ENCODE measurements at places on chromosomes 16 and 17.

GRCh38 chr16:77812856-77813500 lies 24.6 kb downstream of the VAT1L start:
- no peak for DNase-seq

- no peak for DNase-seq
Observed at GRCh38 chr16:89446136-89446974, 44.0 kb downstream of the ANKRD11 start.

DNA sequence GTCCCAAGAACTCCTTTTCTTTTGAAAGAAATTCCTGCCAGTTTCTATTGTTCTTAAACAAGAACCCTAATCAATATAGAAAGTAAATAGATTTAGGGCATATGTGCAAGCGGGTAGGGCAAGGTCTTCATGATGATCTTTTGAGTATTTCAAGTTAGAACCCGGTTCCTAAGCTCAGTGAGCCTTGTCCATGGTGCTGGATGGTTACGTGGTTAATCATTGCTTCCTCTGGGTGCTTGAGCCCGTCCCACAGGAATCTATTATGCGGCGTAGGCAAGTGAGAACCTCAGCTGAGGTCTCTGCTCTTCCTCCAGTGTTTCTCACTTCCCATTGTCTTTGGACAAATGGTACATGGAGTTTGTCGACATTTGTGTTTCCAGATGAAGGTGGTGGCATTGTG lies 580.8 kb upstream of the EEF2KMT start:
- DNase-seq: peak; percentile 22

GRCh38 chr16:73365016-73365551 lies 317.2 kb upstream of the ZFHX3 start:
- DNase-seq: no peak

GRCh38 chr17:50739098-50739497 lies 19.7 kb downstream of the LUC7L3 start:
- no peak for DNase-seq

- DNase-seq: no peak
Observed at GRCh38 chr16:74035816-74036215, 260.8 kb upstream of the PSMD7 start.

DNA sequence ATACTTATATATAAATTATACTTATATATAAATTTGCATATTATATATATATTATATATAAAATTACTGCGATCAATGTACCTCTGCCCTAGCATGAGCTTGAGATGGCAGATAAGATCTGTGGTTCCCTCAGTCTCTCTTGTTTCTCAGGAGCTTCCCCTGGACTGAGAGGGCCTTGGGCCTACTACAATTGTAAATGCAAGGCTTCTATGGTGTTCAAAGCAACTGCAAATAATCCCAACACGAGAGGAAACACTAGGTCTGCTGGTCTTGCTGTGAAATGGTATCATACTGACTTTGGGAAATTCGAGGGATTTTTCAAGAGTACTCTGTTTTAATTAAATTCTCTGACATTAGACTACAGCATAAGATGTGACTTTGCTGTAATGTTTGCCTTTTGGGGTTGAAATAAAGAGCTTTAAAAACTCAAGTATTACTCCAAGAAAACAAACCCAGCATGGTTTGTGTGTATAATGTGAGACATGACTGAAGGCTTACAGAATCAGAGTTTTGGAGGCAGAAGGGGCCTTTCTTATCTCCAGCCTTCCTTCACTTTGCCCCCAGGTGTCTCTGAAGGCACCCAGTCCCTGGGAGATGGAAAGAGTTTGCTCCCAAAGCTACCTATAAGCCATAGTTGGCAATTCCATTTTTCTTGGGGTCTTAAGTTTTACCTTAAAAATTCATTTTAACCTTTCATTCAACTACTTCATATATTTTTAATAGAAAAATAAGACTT lies 24.2 kb downstream of the ACSM1 start:
- no peak for DNase-seq

GRCh38 chr16:49811644-49812334 lies 44.1 kb downstream of the ZNF423 start:
- DNase-seq: no peak

DNA sequence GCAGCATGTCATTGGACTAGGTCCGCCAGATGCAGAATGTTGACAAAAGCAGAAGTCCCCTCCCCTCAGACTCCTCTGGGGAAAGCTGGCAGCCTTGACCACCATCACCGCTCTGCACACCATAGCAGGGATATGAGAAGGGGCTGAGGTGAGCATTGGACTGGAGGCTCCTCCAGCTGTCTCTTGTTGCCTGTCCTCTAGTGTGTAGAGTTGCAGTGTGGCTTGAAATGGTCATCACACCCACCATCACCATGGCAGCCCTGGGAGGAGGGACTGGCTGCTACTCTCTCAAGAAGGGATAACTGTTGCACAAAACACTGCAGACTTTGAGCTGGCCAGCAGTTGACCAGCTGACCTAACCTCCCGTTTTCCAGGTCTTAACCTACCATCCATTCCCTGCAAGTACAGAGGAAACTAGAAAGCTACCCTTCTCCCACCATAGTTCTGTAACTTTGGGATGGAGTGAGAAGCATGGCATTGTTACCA lies 38.3 kb downstream of the HLF start:
- DNase-seq: no peak

DNA sequence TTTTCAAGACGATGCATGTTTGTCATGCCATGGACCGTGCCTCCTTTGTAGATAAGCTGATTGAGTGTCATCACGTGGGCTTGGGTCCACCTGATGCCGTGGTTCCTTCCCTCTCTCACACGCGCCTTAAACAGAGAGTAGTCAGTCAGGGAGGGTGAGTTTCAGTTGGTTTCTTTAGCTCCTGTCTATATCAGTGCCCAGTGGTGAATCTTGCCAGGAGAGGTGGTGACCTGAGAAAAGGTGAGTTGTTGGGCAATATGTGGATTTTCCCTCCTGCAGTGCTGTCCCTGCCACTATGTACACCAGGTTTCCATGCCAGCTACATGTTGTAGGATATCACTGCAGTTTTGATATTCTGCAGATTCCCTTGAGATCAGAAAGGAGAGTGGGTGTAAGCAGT lies 129.7 kb downstream of the LAT start:
- no peak for DNase-seq

DNA sequence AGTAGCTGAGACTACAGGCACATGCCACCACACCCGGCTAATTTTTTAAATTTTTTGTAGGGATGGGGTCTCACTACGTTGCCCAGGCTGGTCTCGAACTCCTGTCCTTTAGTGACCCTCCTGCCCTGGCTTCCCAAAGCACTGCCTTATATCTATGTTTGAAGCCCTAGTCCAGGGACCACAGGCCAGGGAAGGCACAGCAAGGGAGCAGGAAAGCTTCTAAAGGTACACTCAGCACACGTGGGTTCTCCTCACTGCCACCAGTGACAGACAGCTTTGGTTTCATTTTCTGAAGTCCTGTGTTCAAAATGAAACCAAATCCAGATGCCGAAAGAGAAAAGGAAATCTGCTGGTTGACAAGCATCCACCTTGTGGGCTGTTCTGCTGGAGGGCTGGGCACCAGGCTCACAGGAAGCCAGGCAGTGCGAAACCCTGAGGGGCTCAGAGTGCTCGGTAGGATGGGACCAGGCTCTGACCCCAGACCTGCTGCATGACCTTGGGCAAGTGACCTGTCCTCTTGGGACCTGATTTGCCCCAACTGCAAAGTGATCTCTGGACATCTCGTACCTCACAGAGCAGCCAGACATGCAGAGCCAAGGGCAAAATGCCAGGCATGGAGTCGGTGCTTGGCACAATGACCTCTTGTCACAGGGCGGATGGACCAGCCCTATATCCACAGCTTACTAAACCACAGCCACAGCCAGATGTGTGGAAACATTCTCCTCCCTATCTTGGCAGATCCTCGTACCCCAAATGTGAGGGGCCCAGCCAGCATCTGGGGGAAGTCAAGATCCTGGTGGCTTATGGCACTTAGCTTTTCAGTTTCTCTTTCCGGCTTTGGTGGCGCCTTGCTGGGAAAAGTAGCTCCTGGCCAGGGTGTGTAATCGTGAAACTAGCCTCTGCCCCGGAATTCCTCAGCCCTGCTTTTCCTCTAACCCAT lies 2.8 kb upstream of the SOCS1 start:
- no peak for DNase-seq

- DNase-seq: no peak
Observed at GRCh38 chr17:81991684-81992305, 14.4 kb downstream of the ASPSCR1 start.

- DNase-seq: no peak
Observed at GRCh38 chr16:84967828-84968227, 43.5 kb downstream of the ZDHHC7 start.

GRCh38 chr16:83541231-83541630 lies 266.5 kb upstream of the HSBP1 start:
- no peak for DNase-seq

DNA sequence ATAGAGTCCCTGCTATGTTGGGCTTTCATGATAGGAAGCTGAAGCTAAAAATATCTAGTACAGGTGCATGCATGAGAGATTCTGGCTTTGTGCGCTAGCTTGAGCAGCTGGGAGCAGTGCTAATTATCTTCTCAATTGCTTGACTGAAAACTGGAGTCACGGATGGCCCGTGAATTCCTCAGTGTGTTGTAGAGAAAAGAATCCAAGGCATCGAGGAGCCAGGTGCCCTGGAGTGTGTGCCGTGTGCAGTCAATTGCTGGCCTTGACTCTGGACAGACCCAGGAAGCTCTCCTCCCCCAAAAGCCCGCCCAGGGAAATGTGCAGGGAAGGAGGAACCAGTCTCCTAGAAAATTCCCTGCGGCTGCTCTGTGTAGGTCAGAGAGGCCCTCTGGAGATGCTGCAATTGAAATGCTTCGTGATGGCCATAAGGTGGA lies 14.2 kb downstream of the LGALS3BP start:
- DNase-seq: no peak

DNA sequence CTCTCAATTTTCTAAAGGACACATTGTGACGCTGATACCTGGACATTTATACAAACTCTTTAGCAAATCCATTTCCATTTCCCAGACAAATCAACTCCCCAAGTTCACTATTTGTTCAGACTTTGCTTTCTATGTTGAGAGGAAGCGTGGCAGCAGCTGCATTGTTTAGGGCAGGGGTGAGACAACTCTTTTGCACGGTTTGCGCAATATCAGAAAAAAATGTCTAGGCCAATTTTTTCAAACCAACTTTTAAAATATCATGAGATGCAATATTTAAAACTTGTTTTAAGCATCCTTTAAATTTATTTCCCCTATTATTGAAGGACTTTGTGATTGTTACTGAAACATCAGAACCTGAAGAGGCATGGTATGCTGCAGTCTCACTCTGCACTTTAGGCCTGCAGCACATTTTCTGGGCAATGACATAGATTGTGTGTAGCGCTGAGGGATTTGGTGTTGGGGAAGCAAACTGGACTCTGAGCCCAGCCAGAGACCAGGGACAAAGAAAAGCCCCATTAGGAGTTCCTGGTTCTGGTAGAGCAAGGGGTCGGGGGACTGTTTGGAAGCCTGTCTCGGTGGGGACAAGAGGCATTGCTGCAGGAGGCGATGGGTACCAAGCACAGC lies 6.4 kb upstream of the CCDC182 start:
- no peak for DNase-seq

GRCh38 chr16:54648575-54648974 lies 282.1 kb upstream of the IRX5 start:
- DNase-seq: no peak

DNA sequence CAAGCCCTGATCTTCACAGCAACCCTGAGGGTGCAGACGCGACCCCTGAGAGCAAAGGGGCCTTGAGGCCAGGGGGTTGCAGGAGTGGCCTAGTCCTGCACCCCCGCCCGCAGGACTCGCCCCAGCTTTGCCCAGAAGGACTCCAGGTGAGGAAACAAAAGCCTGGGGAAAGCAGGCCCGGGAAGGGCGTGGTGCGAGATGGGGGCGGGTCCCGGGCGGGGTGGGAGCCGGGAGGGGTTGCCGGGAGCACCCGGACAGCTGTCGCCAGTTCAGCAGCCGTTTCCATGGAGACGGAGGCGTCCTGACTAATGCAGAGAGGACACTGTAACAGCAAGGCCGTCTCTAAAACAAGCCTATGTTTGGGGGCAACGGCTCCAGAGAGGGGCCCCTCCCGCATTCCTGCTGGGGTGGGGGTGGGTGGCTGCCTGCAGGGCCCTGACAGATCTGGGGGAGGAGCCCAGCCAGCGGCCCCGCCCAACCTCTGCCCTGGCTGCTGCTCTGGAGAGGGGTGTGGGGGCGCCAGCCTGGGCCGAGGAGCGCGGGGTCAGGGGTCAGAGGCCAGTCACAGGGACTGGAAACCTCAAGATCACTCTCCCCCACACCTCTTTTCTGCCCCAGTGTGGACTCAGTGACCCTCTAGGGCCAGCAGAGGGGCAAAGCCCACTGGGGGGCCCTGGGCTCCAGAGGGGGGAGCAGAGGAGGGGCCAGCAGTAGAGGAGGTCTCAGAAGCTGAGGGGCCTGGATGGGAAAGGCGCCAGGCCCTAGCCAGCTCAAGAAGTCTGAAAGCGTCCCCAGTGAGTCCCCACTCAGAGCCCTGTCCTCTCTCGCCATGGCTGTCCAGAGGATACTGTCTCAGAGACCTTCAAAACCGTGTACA lies 3.1 kb upstream of the TPPP3 start:
- DNase-seq: peak; percentile 77

DNA sequence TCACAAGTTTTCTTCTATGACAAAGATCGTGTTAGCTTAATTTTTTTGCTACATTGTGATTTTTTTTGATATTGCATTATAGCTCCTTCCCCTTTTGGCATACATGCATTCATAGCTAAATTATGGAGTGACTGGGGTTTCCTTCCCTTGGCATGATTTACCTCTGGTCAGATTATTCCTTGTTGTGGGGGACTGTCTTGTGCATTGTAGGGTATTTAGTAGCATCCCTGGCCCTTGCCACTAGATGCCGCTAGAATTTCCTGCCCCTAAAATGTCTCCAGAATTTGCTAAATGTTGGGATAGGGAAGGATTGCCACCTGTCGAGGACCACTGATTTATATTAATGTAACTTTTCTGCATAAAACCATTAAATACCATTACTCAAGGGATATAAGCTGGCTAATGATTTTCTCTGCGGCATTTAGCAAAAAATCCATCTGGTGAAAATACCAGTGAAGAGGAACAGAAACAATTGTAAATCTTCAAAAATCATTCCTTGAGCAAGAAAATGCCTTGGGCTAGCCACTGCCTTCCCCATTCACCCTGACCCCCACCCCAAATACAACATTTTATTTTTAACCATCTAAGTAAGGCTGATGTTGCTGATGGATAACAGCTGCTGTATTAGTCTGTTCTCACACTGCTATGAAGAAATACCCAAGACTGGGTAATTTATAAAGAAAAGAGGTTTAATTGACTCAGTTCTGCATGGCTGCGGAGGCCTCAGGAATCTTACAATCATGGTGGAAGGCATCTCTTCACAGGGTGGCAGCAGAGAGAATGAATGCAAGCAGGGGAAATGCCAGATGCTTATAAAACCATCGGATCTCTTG lies 195.2 kb downstream of the MAP2K6 start:
- no peak for DNase-seq
